ENCODE measurements at places on chromosomes 2 and 18.
A peak's percentile ranks its signal among the peaks of the same experiment; 100 is the strongest.

GRCh38 chr2:54382601-54383000 is 73.5 kb upstream of the SPTBN1 start:
- no peak for DNase-seq

DNA sequence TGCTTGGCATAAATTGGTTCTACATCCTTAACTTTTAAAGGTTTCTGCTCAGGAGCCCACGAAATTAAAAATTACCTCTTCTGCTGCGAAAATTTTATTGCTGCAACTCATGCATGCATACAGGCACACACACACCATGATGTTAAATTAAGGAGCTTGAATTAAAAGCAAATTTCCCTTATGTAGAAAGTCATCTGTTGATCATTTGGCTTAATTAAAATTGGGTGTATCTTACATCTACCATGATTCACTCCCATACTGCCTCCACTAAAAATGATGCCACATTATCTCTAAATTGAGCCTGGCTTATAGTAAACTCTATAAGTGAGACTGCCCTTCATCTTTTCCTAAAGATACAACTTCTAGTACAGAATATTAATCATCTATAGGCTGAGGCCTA is 145.4 kb downstream of the NCK2 start:
- no peak for DNase-seq

DNA sequence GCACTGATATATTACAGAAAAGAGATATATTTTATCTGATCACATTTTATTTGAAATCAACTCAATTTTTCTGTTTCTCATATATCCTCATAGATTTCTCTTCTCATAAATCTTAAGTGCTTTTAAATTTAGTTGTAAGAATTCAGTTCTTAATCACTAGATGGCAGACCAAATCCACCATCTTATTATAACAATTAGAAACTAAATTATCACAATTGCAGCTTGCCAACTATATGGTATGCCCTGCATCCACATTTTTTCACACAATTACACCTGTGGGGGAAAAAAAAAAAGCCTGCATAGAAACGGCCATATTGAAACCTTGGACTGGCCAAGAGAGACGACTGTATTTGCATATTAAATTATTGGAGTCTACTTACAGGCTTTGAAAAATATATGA is 64.4 kb downstream of the COL5A2 start:
- DNase-seq: no peak

DNA sequence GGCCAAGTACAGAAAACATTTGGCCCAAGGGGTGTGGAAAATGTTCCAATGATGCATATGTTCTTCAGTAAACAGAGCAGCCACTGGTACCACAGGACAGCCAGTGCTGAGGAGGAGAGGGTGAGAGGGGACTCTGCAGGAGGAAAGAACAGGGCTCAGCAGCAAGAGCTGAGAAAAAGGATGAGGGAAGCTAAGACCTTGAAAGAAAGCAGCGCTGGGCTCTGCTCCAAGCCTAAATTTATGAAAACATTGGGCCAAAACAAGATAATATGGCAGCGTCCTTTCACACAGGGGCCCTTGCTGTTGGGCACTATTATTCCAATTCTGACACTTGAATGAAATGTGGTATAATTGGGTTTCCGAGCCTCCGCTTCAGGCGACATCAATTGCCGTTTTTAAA is 939.0 kb upstream of the FANCL start:
- DNase-seq: no peak

GRCh38 chr2:240453461-240454105 is 18.1 kb downstream of the GPC1 start:
- DNase-seq: no peak

DNA sequence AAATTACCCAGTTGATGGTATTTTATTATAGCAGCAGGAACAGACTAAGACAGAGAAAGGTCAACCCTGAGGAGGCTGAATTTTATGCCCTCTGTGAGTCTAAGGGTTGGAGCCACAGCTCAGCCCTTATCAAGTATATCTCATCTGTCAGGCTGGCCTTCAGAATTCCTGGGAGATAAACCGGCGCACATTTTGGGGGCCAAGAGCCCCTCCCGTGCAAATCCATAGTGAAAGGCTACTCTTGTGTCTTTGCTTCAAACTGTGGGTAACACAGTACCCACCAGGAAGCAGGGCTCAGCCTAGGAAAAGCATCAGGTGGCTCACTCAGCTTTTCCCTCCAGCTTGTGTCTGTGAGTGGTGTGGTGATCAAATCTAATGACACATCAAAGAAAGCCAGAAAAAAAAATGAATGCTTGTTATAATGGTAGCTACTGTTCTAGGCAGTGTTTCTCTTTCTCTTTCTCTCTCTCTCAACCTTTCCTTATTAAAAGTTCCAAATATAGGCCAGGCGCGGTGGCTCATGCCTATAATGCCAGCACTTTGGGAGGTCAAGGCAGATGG is 25.0 kb upstream of the ASXL2 start:
- DNase-seq: no peak

DNA sequence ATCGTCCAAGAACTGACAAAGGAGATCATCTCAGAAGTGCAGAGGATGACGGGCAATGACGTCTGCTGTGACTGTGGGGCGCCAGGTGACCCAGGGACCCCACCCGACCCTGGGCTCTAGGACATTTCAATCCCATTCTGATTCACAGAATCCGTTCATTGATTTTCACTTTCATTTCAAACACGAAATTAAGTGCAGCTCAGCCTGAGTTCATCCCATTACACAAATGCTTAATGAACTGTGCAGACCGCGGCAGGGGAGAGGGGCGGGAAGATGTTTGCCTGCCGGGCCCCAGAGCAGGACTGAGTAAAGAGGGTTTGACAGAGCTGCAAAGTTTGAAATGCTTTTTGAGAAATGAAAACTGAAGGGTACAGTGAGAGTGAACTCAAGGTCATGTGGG is 67.1 kb downstream of the ITGB1BP1 start:
- DNase-seq: no peak

GRCh38 chr18:42176599-42176998 is 221.6 kb downstream of the PIK3C3 start:
- DNase-seq: no peak

DNA sequence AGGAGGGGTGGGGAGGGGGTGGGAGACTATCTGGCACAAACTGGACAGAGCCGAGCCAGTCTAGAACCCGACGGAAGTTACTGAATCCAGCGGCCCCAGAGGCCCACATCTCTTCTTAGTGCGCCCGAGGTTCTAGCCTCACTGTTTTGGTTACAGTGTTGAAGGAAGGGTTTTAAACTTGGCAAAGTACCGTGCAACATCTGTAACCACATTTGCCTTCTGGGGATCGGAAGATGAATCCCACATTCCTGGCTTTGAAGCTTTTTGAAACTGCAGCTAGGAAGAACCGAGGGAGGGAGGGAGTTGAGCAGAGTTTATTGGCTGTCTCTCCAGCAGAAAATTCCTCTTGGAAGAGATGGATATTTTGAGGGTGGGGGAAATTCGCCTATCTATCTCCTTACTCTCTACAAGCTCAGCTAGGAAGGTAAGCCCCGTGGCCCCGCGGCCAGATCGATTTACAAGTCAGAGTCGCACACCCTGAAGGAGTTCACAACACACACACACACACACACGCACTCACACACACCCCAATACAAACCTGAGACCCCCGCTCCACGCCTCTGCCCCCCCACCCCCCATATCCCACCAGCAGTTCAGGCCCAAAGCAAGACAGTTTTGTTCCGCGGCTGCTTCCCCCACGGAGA is 1.0 kb downstream of the ACVR1 start:
- DNase-seq: peak; percentile 81

DNA sequence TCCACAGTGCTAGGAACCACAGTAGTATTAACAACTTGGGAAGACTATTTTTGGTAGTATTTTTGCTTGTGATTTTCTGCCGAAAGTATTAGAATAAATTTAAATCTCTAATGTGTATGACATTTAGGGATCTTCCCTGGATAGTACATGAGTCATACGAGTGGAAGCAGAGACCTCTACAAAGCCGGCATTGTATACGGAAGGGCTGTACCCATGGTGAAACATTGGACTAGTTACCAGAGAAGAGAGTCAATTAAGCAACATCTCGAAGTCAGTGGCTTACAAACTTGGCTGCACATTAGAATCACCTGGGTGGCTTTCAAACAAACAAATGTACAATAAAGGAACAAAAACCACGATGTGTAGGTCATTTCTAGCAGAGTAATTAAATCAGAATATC is 1131.7 kb upstream of the LRRTM1 start:
- no peak for DNase-seq

DNA sequence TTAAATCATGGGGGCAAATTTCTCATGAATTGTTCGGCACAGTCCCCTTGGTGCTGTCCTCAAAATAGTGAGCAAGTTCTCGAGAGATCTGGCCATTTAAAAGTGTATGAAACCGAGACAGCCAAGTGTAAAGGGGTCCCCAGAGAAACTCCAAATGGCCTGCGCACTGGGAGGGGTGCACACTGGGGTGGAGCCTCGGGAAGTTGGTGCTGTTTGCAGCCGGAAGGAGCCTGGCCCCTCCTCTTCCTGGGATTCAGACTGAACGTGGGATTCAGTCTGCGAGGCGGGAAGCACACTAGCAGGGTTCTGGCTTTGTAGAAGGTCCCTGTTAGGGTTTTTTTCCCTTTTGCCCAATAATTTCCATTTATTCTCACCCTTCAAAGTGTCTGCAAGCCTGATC is 48.8 kb downstream of the RABL2A start:
- DNase-seq: no peak

GRCh38 chr18:13308369-13308768 is 89.8 kb downstream of the LDLRAD4 start:
- DNase-seq: no peak

DNA sequence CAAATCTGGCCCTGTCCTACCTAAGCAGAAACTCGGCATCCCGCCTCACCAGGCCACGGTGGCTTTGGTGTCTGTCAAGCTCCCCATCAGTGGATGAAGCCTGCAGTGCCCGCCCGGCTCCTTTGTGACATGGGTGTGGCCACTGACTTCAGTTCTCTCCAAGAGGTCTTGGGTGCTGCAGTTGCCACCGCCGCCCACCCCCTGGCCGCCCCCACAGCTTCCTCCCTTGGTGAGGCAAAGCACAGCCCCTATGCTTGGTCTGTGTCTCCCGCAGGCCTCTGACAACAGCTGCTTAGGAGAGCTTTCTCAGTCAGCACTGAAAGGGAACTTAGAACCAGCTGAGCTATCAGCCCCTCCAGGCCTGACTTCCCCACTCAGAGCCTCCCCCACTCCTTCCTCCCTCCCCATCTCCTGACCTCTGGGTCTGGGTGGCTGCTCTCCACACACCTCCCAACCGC is 22.9 kb upstream of the GPR55 start:
- no peak for DNase-seq

- no peak for DNase-seq
Observed at GRCh38 chr18:50560681-50561629, 1.1 kb downstream of the MAPK4 start.

GRCh38 chr18:8625461-8626092 is 16.3 kb downstream of the RAB12 start:
- DNase-seq: no peak

DNA sequence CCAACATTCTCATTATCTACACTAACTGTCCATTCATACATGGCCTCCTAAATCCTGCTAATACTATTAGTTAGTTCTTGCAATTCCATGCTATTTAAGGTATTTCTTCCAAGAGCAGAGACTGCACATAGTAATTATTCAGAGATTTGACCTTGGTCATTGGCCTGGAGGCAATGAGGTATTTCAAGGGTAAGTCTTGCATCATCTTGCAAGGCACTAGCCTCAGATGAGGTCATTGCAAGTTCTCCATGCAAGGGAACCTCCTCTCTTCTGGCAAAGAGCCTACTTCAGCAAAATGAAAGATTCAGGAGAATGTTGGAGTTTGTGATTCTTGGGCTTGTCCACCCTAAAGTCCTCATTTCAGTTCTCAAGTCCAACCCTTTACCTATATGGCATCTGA is 48.5 kb upstream of the IKZF2 start:
- no peak for DNase-seq

GRCh38 chr2:234694244-234695013 is 197.5 kb upstream of the ARL4C start:
- DNase-seq: no peak

DNA sequence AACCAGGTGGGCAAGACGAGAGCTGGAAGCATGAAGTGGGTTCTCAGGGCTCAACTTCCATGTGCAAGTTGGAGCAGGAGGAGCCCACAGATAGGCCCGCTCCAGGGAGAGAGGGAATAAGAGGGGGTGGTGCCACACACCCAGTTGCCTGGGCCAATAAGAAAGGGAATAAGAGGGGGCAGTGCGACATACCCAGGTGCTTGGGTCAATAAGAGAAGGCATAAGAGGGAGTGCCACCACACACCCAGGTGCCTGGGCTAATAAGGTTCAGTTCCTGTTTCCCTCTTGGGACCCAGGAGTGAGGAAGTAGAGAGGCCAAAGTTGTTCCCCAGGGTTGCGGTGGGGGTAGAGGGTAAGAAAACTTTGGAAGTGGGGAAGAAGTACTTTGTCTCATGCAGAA is 127.5 kb downstream of the LAMA3 start:
- DNase-seq: no peak

DNA sequence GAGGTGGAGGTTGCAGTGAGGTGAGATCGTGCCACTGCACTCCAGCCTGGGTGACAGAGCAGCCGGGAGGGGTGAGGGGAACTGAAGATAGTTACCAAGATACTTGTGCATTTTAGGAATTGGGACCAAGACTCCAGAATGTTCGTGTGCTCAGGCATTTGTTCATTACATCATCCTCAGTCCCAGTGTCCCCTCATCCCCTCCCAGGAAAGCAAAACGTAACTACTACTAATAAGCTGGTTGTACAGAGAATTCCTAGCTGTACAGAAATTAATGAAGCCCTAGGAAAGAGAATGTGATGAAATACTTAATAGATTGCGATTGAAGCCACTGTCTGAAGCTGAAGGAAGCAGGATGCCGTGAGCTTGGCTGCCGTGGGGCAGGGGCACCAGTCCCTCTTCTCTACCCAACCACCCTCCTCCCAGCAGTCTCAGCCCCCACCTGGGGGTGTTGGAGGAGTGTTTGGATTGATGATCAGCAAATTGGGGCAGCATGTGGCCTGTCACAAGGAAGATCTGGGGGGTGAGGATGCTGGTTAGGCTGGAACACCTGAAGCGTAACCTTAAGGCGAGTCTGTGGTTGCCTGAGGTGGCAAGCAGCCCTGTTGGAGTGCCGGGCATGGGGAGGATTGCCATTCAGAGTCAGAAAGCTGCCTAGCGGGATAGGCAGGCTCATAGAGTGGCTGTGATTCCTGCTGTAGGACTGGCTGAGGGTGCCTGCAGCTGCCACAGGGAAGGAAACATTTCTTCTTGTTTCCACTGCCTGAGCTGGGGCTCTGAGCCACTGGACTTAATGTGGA is 140.9 kb downstream of the SH3RF3 start:
- DNase-seq: no peak

GRCh38 chr2:28635191-28635611 is 116.4 kb upstream of the PPP1CB start:
- DNase-seq: no peak

- DNase-seq: no peak
Observed at GRCh38 chr2:84844141-84844540, 36.7 kb downstream of the TRABD2A start.

Data from forelimb muscle (tissue), 1 donor.